ENCODE measurements at places on chromosomes 7 and 10.

DNA sequence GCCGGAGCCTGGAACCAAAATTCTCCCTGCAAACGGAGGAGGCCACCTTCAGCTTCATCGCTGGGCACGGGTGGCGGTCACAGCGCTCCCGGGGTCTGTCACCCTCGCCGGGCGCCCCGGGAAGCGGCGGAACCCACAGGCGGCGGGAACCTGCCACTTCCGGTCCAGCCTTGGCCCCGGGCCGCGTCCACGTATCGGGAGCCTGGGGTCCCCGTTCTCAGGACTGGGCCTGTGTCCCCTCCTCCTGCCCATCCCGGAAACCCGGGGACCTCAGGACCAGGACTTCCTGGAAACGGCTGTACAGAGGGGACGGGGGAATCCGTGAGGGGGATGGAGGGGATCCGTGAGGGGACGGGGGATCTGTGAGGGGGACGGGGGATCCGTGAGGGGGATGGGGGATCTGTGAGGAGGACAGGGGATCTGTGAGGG is 25.4 kb downstream of the PDGFA start:
- no peak for DNase-seq

DNA sequence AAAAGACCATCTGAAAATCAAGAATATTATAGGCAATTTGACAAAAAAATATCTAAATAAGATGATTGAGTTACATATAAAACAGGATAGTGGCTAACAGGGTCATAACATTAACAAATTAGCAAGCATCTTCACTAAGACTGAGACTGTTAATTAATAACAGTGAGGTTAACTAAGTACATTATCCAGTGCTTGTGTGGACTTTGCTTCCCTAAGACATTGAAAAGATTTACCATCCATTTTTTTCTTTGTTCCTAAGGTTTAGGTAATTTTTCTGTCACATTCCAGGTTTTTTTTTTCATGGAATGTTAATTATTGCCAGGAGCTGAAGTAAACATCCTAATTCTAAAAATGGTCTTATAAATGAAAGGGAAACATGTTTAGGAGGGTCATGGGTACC is 227.6 kb downstream of the ANKRD7 start:
- DNase-seq = no peak

DNA sequence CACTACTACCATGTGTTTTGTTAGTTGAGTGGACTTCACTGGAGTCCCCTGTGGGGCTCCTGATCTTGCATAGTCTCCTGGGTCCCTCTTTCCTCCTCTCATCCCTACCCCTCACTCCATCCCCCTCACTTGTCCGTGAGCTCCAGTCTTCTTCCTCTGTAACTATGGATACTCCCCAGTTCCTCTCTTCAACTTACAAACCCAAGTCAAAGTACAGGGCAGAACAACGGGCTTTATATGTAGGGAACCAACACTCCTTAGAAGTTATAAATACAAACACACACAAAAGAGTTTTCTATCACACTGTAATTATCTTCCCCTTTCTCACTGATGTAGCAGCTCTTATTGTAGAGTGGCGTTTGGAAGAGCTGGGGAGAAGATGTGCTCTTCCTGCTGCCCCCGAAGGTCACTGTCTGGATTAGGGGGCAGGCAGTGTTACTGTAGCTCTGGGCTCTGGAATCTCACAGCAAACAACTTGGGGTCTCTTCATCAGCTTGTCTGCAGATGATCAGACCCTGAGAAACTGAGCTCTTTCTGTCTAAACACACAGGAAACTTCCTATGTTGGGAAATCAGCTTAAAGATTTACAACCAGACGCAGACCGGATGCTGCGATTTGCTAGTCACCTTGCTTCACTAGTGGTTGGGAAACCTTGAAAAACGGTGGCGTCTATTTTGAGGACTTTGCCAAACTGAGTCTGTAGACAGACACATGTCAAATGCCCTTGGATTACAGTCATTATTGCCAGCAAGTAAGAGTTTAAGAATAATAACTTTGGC is 13.6 kb downstream of the SNX10 start:
- DNase-seq = no peak

GRCh38 chr10:77837248-77837924 is 89.2 kb downstream of the DLG5 start:
- DNase-seq = peak; percentile 61

GRCh38 chr10:110158051-110159005 is 49.1 kb upstream of the MXI1 start:
- no peak for DNase-seq

DNA sequence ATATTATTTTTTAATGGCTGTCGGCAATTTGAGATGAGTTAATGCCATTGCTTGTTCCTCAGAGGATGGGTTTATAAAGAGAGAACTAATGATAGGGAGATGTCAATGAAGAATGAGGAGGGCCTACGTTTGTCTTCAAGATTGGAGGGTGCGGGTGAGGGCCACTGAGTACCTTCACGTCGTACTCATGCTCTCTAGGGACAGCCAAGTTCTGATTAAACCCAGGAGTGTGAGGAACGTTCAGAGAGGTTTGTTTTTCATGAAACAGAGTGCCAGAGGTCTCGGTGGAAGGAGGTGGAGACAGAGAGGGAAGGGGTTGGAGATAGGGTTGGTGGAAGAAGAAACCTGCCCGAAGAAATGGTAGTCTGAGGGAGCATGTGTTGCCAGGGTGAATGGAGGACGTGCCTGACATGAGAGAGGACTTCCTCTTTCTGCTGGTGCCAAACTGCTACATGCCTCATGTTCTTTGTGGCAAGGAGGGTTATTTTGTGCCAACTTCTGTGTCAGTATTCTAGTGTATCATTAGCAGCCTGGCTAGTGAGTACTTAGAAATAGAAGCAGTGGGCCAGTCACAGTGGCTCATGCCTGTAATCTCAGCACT is 8.9 kb downstream of the DHTKD1 start:
- DNase-seq = no peak

GRCh38 chr10:126977216-126977615 is 72.0 kb downstream of the DOCK1 start:
- DNase-seq = no peak

DNA sequence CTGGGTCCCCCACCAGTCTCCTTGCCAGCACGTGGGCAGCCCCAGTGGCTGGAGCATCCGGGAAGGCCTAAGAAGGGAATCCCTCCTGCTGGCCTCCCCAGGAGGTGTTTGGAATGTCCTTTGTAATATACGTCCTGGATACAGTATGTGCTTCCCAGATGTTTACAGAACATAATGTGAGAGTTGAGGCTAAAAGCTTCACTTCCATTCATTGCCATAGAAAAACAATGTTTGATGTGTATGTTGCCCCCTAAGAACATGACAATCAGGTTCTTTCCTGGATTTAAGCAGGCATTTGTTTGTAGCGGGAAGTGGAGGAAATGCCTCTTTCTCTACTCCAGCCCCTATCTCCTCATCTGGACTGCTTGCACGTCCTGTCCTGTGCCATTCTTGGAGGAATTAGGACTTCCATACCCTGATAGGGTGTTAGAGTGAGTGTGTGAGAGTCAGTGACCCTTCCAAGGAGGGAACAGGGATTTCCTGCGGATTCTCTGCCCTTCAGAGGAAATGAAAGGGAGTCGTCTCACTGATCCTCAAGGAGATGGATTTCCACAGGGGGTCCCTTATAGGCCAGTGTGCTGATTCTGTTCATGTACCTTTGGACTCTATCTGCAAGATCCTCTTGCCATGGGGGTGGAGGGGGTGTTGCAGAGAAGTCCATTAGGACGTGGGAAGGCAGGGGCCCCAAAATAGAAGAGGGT is 1.2 kb downstream of the IGFBP1 start:
- no peak for DNase-seq

- DNase-seq = no peak
Measured at GRCh38 chr7:124907490-124907889, 22.1 kb downstream of the POT1 start.

GRCh38 chr10:77062381-77062780 is 575.2 kb downstream of the KCNMA1 start:
- DNase-seq = no peak
